Naive thymus-derived CD8-positive, alpha-beta T cell (primary cell): ENCODE measurements at places on chromosomes 11 and 22.

DNA sequence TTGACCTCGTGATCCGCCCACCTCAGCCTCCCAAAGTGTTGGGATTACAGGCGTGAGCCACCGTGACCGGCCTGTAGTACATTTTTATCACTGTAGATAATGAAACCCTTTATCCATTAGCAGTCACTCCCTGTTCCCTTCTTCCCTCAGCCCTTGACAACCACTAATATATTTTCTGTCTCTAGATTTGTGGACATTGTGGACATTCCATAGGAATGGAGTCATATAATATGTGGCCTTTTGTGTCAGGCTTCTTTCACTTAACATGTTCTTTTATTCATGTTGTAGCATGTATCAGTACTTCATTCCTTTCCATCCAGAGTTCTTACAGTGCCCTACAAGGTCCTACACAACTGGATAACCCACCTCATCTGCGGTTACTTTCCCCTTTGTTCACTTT, 30.5 kb downstream of the RRM1 start:
- no peak overlapping the region for H3K27ac ChIP-seq
- no peaks in the 10 kb centered on the region for H3K27me3 ChIP-seq
- H3K4me1 ChIP-seq: no peaks in the 10 kb centered on the region

- H3K27ac ChIP-seq: no peak overlapping the region
- DNase-seq: no peak
- no peaks in the 10 kb centered on the region for H3K4me1 ChIP-seq
- H3K36me3 ChIP-seq: no peaks in the 10 kb centered on the region
Measured at GRCh38 chr11:115249061-115249578, 255.1 kb downstream of the CADM1 start.

- H3K36me3 ChIP-seq: peaks cover 6% of the 10 kb centered on the region
- H3K27me3 ChIP-seq: peaks cover 39% of the 10 kb centered on the region
- H3K4me3 ChIP-seq: peak overlapping the region; percentile 77
- H3K4me1 ChIP-seq: peaks cover 28% of the 10 kb centered on the region
Measured at GRCh38 chr22:17368554-17369438, 464 bp upstream of the CECR2 start.

DNA sequence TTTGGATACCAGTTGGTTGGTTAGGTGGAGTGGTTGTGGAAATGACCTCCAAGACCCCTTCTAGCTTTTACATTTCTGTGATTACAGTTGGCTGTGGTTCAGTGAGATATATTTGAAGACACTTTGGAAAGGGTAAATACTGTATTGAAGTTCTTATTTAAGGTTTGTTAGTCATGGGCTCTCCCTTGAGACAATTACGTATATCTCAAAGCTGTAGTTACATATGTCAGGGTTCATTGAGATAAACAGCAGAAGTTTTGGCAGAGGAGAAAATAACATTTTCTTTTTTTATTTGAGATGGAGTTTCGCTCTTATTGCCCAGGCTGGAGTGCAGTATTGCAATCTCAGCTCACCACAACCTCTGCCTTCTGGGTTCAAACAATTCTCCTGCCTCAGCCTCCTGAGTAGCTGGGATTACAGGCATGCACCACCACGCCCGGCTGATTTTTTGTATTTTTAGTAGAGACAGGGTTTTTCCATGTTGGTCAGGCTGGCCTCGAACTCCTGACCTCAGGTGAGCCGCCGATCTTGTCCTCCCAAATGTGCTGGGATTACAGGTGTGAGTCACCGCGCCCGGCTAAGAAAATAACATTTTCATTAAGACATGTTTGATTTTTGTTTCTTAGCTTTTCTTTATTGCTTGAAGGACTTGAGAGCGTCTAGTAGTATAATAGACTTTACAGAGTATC, 1.9 kb downstream of the RNF121 start:
- peaks cover 65% of the 10 kb centered on the region for H3K4me1 ChIP-seq
- H3K4me3 ChIP-seq: peak overlapping the region; percentile 98
- H3K36me3 ChIP-seq: no peaks in the 10 kb centered on the region
- H3K27ac ChIP-seq: no peak overlapping the region

GRCh38 chr11:103870821-103871309, 165.6 kb upstream of the DDI1 start:
- H3K4me3 ChIP-seq: no peak overlapping the region
- H3K27ac ChIP-seq: no peak overlapping the region
- no peaks in the 10 kb centered on the region for H3K36me3 ChIP-seq

DNA sequence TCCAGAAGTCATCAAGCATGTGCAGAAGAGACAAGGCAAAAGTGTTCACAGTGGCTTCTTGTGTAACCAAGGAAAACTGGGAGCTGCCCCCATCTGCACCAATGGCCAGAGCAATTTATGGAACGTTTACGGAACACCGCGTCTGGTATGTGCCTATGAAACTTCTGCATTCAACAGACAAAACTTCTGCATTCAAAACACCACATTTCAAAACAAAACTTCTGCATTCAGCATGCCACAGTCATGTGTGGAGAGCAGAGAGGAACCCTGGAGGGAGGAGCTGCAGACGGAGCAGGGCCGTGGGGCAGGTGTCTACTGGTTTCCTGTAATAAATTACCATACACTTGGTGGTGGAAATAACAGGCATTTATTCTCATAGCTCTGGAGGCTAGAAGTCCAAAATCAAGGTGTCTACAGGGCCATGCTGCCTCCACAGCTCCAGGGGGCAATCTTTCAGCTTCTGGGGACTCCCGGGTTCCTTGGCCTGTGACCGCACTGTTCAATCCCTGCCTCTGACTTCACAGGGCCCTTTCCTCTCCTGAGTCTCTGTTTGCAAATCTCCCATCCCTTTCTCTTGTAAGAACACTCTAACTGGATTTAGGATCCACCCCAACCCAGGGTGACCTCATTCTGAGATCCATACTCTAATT, 32.2 kb downstream of the RPL3 start:
- H3K4me3 ChIP-seq: no peak overlapping the region
- peaks cover 6% of the 10 kb centered on the region for H3K4me1 ChIP-seq
- no peak for DNase-seq
- H3K27ac ChIP-seq: no peak overlapping the region
- no peaks in the 10 kb centered on the region for H3K36me3 ChIP-seq

DNA sequence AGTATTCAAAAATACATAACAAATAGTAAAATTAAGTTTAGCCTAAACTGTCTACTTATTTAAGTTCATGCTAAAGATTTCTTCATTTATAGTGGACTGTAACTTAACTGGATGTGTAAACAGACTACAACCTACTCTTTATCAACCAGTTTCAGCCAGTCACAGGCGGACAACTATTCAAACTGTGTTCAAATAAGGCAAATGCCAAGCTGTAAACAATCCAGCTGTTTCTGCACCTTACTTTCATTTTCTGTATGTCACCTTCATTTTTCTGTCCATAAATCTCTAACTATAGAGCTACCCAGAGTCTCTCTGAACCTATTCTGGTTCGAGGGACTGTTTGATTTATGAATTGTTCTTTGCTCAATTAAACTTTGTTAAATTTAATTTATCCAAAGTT, 992.8 kb downstream of the DLG2 start:
- H3K4me1 ChIP-seq: no peaks in the 10 kb centered on the region
- no peaks in the 10 kb centered on the region for H3K27me3 ChIP-seq
- no peak for DNase-seq
- H3K4me3 ChIP-seq: no peak overlapping the region
- no peaks in the 10 kb centered on the region for H3K36me3 ChIP-seq
- no peak overlapping the region for H3K27ac ChIP-seq

- no peak overlapping the region for H3K27ac ChIP-seq
- H3K4me3 ChIP-seq: no peak overlapping the region
- no peak for DNase-seq
- H3K36me3 ChIP-seq: no peaks in the 10 kb centered on the region
Measured at GRCh38 chr11:68978626-68978930, 2.2 kb downstream of the MRGPRD start.

DNA sequence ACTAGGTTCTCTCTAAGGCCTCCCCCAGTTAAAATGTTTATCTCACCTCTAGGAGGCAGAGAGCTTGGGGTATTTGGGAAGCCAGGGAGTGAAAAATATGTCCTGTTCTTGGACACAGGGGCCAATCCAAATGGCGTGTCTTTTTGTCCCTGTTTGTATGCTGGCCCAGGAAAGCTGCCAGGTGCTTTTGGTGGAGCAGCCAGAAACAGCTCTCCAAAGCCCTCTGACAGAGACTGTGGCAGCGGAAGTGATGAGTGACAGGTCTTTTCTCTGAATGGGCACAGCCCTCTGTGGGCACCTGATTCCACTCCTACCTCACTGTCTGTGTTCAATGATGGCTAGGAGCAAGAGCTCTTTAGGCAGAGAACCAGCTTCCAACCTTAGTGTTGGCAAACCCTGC, 106.4 kb upstream of the KIRREL3 start:
- H3K4me3 ChIP-seq: no peak overlapping the region
- no peak overlapping the region for H3K27ac ChIP-seq
- no peak for DNase-seq
- H3K36me3 ChIP-seq: no peaks in the 10 kb centered on the region
- H3K4me1 ChIP-seq: no peaks in the 10 kb centered on the region

- H3K27ac ChIP-seq: no peak overlapping the region
- H3K4me3 ChIP-seq: no peak overlapping the region
- DNase-seq: no peak
- peaks cover 5% of the 10 kb centered on the region for H3K36me3 ChIP-seq
- peaks cover 5% of the 10 kb centered on the region for H3K27me3 ChIP-seq
Measured at GRCh38 chr11:33211580-33211979, 45.6 kb upstream of the HIPK3 start.

- no peak overlapping the region for H3K4me3 ChIP-seq
- H3K36me3 ChIP-seq: no peaks in the 10 kb centered on the region
- H3K4me1 ChIP-seq: peaks cover 6% of the 10 kb centered on the region
- H3K27ac ChIP-seq: no peak overlapping the region
- no peak for DNase-seq
- no peaks in the 10 kb centered on the region for H3K27me3 ChIP-seq
Measured at GRCh38 chr22:19879246-19879570, 24.5 kb upstream of the GNB1L start.

DNA sequence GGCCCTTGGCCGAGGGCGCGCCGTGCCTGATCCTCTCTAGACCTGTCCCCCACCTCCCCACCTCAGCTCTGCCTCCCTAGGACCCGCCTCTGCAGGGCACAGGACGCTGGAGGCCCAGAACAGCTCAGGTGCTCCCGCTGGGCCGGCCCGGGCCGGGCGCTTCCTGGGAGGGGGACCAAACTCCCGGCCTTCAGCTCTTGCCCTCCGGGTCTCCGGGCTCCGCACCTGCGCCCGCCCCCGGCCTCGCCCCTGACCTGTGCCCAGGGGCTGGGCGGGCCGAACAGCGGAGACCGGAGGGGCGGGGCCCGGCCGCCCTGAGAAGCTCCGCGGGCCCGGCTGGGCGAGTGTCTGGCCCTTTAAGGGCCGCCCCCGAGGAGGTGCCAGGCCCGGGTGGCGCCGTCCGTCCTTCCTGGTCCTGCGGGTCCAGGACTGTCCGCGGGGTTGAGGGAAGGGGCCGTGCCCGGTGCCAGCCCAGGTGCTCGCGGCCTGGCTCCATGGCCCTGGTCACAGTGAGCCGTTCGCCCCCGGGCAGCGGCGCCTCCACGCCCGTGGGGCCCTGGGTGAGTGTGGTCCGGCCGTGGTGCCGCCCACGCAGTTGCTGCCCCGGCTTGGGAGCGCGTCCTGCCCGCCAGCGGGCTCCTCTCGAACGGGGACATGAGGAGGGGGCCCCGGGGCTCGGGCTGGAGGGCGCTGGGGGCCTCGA, at the start of gene SSH3:
SSH3 (plus strand) TSS at position 399 of the 703 bp plus-strand sequence; CDS start at position 495, 96 bp downstream.
- H3K4me1 ChIP-seq: peaks cover 19% of the 10 kb centered on the region
- DNase-seq: no peak
- H3K27me3 ChIP-seq: no peaks in the 10 kb centered on the region
- H3K36me3 ChIP-seq: peaks cover 22% of the 10 kb centered on the region
- peak within 1 kb of the TSS; percentile 54 for H3K4me3 ChIP-seq

- no peak overlapping the region for H3K4me3 ChIP-seq
- H3K36me3 ChIP-seq: no peaks in the 10 kb centered on the region
- H3K27ac ChIP-seq: no peak overlapping the region
- H3K27me3 ChIP-seq: no peaks in the 10 kb centered on the region
- no peaks in the 10 kb centered on the region for H3K4me1 ChIP-seq
Measured at GRCh38 chr11:84909740-84910139, 717.4 kb downstream of the DLG2 start.

- no peaks in the 10 kb centered on the region for H3K27me3 ChIP-seq
- H3K27ac ChIP-seq: peak overlapping the region; percentile 72
- H3K4me3 ChIP-seq: peak overlapping the region; percentile 88
- H3K4me1 ChIP-seq: peaks cover 21% of the 10 kb centered on the region
- no peaks in the 10 kb centered on the region for H3K36me3 ChIP-seq
Measured at GRCh38 chr22:36027579-36027934, 1.1 kb downstream of the RBFOX2 start.

DNA sequence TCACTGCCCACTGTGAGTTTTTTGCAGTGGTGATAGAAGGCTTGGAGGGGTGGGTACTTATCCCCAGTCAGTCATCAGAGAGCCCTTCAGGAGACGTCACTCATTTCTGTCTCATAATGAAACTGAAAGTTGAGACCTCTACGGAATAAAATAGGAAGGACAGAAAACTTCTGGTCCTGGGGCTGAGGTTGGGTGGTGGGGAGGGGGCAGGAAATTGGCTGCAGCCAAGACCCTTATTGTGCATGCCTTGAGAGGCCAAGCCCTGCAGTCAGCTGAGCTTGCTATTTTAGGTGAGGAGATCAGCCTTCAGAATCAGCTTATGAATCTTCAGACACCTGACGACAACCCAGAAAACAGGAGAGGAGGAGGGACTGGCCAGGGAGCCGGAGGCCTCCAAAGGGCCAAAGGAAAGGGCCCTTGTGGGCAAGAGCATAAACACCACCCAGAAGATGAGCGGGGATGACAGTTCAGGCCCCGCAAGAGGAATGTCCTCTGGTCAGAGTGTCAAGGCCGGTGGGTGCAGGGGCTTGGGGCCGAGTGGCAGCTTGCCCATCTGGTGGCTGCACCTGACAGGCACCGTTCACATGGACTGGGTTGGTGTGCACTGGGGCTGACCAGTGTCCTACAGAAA, 17.9 kb upstream of the ADA2 start:
- peaks cover 8% of the 10 kb centered on the region for H3K4me1 ChIP-seq
- H3K4me3 ChIP-seq: peak overlapping the region; percentile 92
- H3K36me3 ChIP-seq: no peaks in the 10 kb centered on the region

GRCh38 chr11:66910016-66910415, 48.2 kb downstream of the PC start:
- H3K4me1 ChIP-seq: no peaks in the 10 kb centered on the region
- no peaks in the 10 kb centered on the region for H3K36me3 ChIP-seq
- peak overlapping the region; percentile 59 for H3K27ac ChIP-seq
- no peak overlapping the region for H3K4me3 ChIP-seq

GRCh38 chr11:14073849-14074476, 111.4 kb downstream of the SPON1 start:
- no peak for DNase-seq
- H3K36me3 ChIP-seq: no peaks in the 10 kb centered on the region
- no peaks in the 10 kb centered on the region for H3K27me3 ChIP-seq
- no peak overlapping the region for H3K4me3 ChIP-seq

DNA sequence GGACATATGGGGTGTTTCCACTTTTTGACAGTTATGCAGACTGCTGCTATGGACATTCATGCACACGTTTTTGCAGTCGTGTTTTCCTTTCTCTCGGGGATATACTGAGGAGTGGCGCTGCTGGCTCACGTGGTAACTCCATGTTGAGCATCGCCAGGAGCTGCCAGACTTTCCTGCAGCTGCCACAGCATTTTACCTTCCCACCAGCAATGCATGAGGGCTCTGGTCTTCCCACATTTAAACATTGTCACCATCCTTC, 95.4 kb downstream of the TBC1D22A start:
- DNase-seq: no peak
- peaks cover 31% of the 10 kb centered on the region for H3K4me1 ChIP-seq
- no peak overlapping the region for H3K27ac ChIP-seq
- H3K27me3 ChIP-seq: no peaks in the 10 kb centered on the region
- H3K36me3 ChIP-seq: no peaks in the 10 kb centered on the region
- no peak overlapping the region for H3K4me3 ChIP-seq

GRCh38 chr11:89452780-89453179, 38.4 kb downstream of the NOX4 start:
- DNase-seq: no peak
- no peaks in the 10 kb centered on the region for H3K4me1 ChIP-seq
- no peaks in the 10 kb centered on the region for H3K36me3 ChIP-seq
- H3K27me3 ChIP-seq: no peaks in the 10 kb centered on the region
- no peak overlapping the region for H3K27ac ChIP-seq
